ENCODE measurements at places on chromosomes 12 and 14.
A peak's percentile ranks its signal among the peaks of the same experiment; 100 is the strongest.

- DNase-seq = no peak
These were observed 21.8 kb downstream of the IRAK3 start for GRCh38 chr12:66210840-66211239.

GRCh38 chr14:63134801-63135200 is 69.4 kb upstream of the RHOJ start:
- no peak for DNase-seq

- DNase-seq = no peak
These were observed 305.2 kb upstream of the PDE3A start for GRCh38 chr12:20063116-20063515.

DNA sequence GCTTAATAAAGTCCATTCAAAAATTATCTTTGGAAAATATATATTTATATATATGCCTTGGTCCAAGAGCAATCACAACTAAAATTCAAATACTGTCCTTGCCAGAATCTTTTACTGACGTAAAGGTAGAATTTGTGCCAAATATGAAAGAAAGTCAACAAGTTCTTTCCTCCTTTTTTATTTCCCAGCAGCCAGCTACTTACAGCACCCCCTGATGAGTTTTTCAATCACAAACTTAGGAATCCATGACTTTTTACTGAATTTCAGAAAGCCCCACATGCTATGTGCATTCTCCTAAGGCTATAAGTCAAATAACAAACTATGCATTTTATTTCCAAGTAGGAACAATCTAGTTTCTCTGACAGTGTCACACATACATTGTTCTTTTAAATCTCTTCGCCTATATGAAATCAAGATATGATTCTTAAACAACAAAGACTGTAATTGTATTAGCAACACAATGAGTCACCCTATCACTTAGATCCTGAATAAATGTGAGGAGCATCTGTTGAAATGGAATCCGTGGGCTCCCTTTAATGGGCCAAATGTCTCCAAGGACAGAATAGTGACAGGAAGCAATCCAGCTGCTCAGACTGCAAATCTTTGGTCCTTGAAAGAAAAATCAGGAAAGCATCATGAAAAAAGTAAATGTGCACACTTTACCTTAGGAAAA is 271.4 kb downstream of the DUSP6 start:
- DNase-seq = no peak

GRCh38 chr14:89171628-89172027 is 245.4 kb downstream of the FOXN3 start:
- DNase-seq = no peak

GRCh38 chr12:25156061-25156460 is 38.9 kb downstream of the DNAI7 start:
- DNase-seq = no peak

DNA sequence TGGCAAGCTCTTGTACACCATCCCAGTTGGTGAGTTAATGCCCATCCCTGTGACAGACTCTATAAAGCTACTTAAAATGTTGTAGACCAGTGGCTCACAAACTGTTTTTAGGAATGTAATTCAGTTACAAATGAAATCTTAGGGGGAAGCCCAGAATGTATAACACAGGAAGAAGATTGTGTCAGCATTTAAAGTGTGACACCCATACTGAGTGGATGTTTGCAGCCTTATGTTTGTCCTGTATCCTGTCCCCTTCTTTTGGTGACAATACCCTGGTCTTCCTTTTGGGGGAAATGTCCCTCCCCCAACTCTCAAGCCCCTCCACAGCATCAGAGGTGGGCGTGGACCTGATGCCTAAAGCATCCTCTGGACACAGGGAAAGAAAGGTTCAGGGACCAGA is 47.6 kb upstream of the FAM222A start:
- peak; percentile 1 for DNase-seq

All from kidney (tissue), 22 donors.